ENCODE measurements at places on chromosomes 7 and 10. TPM values are rescaled to one million over a fixed set of nuclear protein-coding genes. Genes with fewer than 3 reads are reported as not detected.

- DNase-seq = no peak
Observed at GRCh38 chr7:96033009-96033598, 260.8 kb downstream of the DYNC1I1 start.

DNA sequence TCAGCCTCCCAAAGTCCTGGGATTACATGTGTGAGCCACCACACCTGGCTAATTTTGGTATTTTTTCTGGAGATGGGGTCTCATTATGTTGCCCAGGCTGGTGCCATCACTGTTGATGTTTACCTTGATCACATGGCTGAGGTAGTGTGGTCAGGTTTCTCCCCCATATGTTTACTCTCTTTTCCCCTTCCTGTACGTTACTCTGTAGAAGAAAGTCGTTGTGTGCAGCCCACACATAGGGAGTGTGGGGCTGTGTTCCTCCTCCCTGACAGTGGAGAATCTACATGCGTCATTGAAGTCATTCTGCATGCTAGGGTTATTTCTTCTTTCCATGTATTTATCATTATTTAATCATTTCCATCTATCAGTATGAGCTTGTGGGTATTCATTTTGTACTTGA is 16.3 kb upstream of the ORAI2 start:
- no peak for DNase-seq

GRCh38 chr7:75639886-75640190 is 98.9 kb downstream of the HIP1 start:
- DNase-seq = no peak

The PAPSS2 gene
- 16.5 TPM for total RNA-seq

GRCh38 chr10:66642217-66642616 is 283.6 kb upstream of the LRRTM3 start:
- no peak for DNase-seq

The ANKRD30A gene
- total RNA-seq = not detected

DNA sequence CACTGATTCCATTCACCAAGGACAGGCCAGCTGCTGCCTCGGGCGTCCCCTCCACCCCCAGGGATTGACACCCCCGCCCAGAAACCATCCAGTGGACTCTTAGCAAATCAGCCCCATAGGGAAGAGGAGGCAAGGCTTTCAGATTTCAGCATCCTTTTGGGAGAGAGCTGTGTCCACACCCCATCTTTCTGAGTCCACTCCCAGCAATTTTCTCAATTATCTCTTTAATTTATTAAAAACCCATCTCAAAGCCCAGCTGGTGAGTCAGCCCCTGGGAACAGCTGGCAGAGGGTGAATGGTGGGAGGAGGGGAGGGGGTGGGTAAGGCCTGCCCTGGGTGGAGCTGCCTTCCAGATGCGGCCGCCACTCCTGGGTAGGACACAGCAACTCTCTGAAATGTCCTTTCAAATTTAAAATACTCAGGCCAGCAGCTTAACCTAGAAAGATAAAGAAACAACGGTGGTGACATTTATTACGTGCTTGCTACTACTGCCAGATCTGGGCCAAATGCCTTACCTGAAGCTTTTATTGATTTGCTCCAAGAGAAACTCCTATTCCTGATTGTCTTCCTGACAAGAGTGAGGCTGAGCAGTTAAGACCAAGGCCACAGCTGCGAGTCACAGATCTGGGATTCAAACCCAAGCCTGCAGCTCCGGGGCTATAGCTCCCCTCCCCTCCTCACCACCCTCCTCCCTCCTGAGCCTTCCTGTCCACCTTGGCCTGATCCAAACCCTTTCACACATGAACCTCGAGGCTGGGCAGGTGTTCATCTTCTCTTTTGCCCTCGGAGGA is 120.4 kb downstream of the RGS10 start:
- DNase-seq = no peak

GRCh38 chr10:31401287-31401686 is 82.3 kb downstream of the ZEB1 start:
- DNase-seq = no peak

DNA sequence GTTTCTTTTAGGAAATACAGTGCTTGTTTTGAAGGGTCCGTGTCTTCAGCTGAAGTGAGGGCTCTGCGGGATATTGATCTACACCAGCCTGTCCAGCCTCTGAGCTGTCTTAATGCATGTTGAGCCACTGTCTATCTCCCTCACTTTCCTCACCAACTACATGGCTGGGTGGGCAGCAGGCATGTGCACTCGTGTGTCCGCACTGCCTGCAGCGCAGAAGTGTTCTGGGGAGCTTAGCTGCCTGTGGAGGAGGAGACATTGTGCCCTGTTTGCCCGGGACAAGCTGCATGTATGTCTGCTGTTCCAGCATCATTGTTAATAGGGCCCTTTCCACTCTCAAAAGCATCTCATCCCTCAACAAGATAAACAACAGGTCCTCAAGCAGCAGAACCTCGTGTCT is 133.1 kb upstream of the EEPD1 start:
- DNase-seq = no peak

GRCh38 chr7:12222889-12223579 is 11.9 kb downstream of the TMEM106B start:
- no peak for DNase-seq

GRCh38 chr7:1236132-1236661 is 3.5 kb downstream of the UNCX start:
- no peak for DNase-seq

GRCh38 chr10:95531994-95532399 is 29.2 kb downstream of the SORBS1 start:
- no peak for DNase-seq

DNA sequence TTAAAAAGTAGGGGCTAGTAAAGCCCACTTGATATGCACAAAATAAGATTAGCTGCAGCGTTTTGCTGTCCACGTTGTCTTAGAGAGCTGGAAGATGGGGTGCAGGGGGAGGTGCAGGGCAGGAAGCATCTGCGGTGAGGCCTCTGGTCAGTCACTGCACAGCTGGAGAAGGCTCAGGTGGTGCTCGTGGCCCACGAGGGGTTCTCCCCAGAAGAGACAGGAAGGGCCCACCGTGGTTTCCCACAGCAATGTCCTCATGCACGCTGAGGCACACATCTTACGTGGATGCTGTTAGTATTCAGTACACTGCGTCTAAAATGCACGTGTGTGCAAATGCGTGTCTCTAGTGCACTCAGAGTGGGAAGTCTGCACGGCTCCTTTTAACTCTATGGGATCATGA is 582.1 kb downstream of the PTPRN2 start:
- no peak for DNase-seq

The NEBL gene
- total RNA-seq = 2.1 TPM

- no peak for DNase-seq
Observed at GRCh38 chr7:55977831-55978230, 13.4 kb downstream of the NIPSNAP2 start.

The CACNB2 gene
- total RNA-seq = 89.6 TPM

GRCh38 chr7:38411404-38411803 is 138.0 kb upstream of the TARP start:
- DNase-seq = no peak

DNA sequence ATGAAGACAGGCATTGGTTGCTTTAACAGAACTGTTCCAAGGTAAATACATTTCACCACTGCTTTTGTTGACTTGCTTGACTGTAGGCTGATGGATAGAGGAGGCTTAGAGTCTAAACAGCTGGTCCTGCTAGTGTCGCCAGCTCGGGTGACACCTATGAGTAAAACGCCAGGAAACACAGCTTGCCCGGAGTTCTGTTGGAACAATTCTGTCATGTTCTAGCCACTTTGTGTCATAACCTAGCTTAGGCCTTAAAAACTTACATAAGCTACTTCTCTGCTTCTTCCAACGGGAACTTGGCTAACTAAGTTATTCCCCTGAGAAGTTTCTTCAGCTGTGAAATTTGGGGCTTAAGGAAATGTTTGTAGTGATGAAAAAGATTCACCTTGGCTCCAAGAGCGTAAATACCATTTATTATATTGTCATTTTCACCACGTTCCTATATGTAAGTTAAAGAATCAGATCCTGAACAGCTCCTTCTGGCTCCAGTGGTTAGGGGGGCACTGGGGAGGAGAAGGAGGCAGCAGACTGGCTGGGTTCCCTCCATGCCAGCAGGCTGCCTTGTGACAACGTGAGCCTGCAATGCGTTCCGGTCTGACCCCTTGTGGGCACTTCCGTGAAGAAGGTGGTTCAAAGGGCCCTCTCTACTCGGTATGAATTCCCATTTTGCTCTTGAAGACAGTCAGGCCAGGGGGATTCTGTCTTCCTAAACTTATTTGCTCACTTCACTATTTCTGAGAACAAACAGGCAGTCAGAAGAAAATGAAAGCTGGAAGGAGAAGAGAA is 253.2 kb downstream of the BMPER start:
- no peak for DNase-seq

The TMEM196 gene
- total RNA-seq = not detected

DNA sequence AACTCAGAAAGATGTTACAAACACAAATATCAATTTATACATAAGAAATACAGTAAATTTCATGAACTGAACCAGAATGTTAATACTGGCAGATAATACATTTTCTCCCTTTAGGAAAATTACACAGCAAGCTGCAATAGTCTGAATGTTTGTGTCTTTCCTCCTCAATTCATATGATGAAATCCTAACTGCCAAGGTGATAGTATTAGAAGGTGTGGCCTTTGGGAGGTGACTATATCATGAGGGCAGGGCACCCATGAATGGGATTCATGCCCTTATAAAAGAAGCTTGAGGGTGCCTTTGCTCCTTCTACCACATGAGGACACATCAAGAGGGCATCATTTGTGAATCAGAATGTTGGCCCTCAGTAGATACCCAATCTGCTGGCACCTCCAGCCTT is 64.3 kb upstream of the GPR22 start:
- DNase-seq = no peak

The ARHGAP22 gene
- 2.2 TPM for total RNA-seq

The LLCFC1 gene
- total RNA-seq = not detected
